ENCODE measurements at places on chromosomes 12 and 14.

DNA sequence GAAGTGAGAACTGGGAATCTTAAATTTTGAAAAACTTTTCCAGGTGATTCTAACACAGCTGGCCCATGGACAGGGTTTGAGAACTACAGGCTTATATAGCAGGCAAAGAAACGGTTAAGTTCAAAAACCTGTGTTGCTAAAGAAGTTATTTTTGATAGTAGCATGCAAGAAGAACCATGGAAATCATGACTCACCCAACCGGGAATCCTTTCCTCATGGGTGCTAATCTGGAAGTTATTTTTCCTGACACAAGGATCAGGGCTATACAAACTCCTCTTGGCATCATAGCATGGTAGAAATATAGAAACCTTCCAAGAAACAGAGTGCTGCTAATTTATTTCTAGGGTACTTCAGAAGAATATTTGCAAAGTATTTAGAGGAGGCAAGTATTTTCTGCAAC, 588.7 kb downstream of the CCER1 start:
- H3K36me3 ChIP-seq = no peaks in the 10 kb centered on the region
- H3K4me3 ChIP-seq = no peak overlapping the region
- H3K27me3 ChIP-seq = no peaks in the 10 kb centered on the region
- H3K4me1 ChIP-seq = no peaks in the 10 kb centered on the region
- no peak overlapping the region for H3K27ac ChIP-seq

DNA sequence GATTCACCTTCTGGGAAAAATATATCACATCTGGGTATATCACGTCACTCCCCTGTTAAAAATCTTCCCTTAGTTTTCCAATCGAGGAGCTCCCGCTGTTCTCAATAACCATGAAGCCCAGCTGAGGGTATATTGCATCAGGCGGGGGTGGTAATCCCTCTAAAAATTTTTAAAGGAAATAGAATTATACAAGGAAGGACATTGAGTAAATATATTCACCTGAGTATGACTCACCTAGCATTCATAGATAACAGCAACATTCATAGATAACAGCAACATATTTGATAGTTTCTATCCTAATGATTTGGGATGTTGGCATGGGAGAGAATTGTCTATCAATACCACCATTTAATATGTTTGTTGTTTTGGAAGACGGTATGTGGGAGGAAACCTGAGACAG, 473.6 kb downstream of the RMST start:
- no peaks in the 10 kb centered on the region for H3K4me1 ChIP-seq
- no peaks in the 10 kb centered on the region for H3K27me3 ChIP-seq
- no peak overlapping the region for H3K27ac ChIP-seq
- no peaks in the 10 kb centered on the region for H3K36me3 ChIP-seq
- H3K4me3 ChIP-seq = no peak overlapping the region

DNA sequence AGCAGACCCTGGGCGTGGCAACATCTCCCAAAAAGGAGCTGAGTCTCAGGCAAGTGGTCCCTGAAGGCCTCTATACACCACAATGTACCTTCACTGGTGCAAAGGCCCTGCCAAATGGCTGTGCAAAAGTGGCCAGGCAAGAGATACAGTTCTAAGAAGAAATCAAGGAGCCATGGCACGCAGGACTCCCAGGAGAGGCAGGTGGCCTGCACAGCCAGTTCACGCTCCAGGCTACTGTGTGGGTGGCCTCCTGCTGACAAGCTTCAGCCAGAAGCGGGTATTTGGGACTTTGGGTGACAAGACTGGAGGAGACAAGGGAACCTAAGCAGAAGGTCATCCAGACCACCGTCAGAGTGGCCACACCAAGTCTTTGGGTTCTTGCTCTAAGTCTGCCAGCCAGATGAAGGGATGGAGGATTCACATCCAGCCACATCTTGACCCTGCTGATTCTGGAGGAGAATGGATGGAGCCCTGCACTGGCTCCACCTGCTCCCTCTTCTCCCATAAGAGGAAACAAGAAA, 20.5 kb upstream of the ZFP36L1 start:
- no peaks in the 10 kb centered on the region for H3K36me3 ChIP-seq
- no peak overlapping the region for H3K4me3 ChIP-seq
- peaks cover 58% of the 10 kb centered on the region for H3K4me1 ChIP-seq
- H3K27ac ChIP-seq = peak overlapping the region; percentile 81
- DNase-seq = no peak
- H3K27me3 ChIP-seq = no peaks in the 10 kb centered on the region

- H3K36me3 ChIP-seq = no peaks in the 10 kb centered on the region
- H3K27me3 ChIP-seq = no peaks in the 10 kb centered on the region
- DNase-seq = no peak
- H3K4me1 ChIP-seq = no peaks in the 10 kb centered on the region
- no peak overlapping the region for H3K4me3 ChIP-seq
- H3K27ac ChIP-seq = no peak overlapping the region
Measured at GRCh38 chr12:40727774-40728483, 35.7 kb downstream of the CNTN1 start.

DNA sequence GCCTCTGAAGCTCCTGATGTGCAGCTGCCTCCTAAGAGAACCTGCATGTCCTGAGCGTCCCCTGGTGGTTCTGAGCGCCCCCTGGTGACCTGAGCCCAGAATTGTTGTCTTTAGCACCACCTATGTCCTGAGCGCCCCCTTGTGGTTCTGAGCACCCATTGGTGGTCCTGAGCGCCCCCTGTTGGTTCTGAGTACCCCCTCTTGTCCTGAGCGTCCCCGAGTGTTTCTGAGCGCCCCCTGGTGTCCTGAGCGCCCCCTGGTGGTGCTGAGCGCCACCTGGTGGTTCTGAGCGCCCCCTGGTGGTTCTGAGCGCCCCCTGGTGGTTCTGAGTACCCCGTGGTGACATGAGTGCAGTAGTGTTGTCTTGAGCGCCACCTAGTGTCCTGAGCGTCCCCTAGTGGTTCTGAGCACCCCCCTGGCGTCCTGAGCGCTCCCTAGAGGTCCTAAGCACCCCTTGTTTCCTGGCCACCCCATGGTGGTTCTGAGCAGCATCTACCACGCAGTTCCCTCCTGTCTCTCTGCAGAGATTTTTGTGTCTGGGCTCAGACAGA, 782.5 kb downstream of the TMEM121 start:
- H3K27ac ChIP-seq = no peak overlapping the region
- H3K36me3 ChIP-seq = no peaks in the 10 kb centered on the region
- no peaks in the 10 kb centered on the region for H3K27me3 ChIP-seq
- peak; percentile 79 for DNase-seq
- no peak overlapping the region for H3K4me3 ChIP-seq

GRCh38 chr14:34794941-34795340, 80.2 kb downstream of the BAZ1A start:
- H3K27ac ChIP-seq = no peak overlapping the region
- no peak overlapping the region for H3K4me3 ChIP-seq
- no peak for DNase-seq
- no peaks in the 10 kb centered on the region for H3K4me1 ChIP-seq
- peaks cover 20% of the 10 kb centered on the region for H3K36me3 ChIP-seq

DNA sequence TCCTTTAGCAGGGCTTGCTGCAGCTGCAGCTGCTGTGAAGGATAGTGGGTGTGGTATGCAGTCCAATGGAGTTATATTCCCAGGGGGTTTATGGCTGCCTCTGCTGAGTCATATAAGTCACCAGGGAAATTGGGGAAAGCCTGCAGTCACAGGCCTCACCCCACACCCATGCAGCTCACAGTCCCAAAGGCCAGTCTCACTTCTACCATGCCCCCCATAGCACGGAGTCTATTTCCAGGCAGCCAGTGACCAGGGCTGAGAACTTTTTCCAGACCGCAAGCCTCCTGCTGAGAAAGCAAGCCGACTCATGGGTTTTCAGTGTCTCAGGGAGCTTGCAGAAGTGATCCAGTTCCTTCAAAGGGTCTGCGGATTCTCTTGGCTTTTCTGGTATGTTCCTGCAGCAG, 322.4 kb upstream of the CLEC14A start:
- H3K36me3 ChIP-seq = no peaks in the 10 kb centered on the region
- DNase-seq = no peak
- H3K4me1 ChIP-seq = no peaks in the 10 kb centered on the region
- H3K4me3 ChIP-seq = no peak overlapping the region
- no peaks in the 10 kb centered on the region for H3K27me3 ChIP-seq
- no peak overlapping the region for H3K27ac ChIP-seq

- H3K4me3 ChIP-seq = no peak overlapping the region
- H3K4me1 ChIP-seq = no peaks in the 10 kb centered on the region
- no peaks in the 10 kb centered on the region for H3K36me3 ChIP-seq
- H3K27ac ChIP-seq = no peak overlapping the region
Measured at GRCh38 chr12:10182354-10183049, 3.7 kb downstream of the TMEM52B start.

- H3K4me1 ChIP-seq = peaks cover 90% of the 10 kb centered on the region
- DNase-seq = no peak
- peak overlapping the region; percentile 86 for H3K27ac ChIP-seq
- H3K36me3 ChIP-seq = no peaks in the 10 kb centered on the region
- H3K27me3 ChIP-seq = no peaks in the 10 kb centered on the region
Measured at GRCh38 chr12:122894193-122895121, 1.5 kb downstream of the VPS37B start.

- no peak for DNase-seq
- no peaks in the 10 kb centered on the region for H3K36me3 ChIP-seq
- H3K27ac ChIP-seq = no peak overlapping the region
- no peaks in the 10 kb centered on the region for H3K27me3 ChIP-seq
- H3K4me3 ChIP-seq = no peak overlapping the region
- H3K4me1 ChIP-seq = peaks cover 15% of the 10 kb centered on the region
Measured at GRCh38 chr12:45789025-45789424, 59.5 kb downstream of the ARID2 start.

DNA sequence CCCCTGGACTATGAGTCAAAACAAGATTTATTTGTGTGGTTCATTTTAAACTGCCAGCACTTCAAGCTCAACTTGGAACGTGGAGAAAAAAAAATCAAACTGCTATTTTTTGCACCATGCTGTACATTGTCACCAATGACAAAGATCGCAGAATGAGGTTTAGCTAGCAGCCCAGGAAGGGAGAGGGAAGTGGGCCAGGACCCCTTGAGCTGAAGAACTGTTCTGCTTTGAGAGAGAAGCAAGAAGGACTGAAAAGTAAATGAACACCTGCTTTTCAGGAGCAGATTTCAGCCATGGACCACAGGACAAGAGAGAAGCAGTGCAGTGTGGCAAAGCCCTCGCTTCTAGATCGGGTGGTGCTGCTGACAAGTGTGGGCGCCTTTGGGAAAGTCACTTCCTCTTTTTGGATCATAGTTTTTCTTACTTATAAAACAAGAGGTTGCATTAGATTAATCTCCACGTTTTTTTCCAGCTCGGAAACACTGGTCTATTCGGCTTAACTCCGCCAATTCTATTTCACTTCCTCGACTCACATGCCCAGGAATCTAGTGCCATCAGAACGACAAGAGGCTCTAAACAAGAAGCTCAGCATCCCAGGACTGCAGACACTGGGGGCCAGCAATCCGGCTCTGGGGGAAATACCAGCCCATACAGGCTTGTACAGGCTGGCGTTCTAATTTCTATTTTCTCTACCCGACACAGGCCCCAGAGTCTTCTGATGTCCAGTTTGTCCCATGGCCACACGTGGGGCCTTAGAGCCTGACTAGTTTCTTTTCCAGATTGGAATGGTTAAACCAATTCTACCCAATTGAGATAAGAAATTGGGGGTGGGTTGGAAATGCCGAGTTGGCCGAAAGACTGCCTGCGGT, 129.9 kb downstream of the CRACR2A start:
- no peak overlapping the region for H3K27ac ChIP-seq
- no peak for DNase-seq
- H3K36me3 ChIP-seq = peaks cover 42% of the 10 kb centered on the region
- H3K4me3 ChIP-seq = no peak overlapping the region

DNA sequence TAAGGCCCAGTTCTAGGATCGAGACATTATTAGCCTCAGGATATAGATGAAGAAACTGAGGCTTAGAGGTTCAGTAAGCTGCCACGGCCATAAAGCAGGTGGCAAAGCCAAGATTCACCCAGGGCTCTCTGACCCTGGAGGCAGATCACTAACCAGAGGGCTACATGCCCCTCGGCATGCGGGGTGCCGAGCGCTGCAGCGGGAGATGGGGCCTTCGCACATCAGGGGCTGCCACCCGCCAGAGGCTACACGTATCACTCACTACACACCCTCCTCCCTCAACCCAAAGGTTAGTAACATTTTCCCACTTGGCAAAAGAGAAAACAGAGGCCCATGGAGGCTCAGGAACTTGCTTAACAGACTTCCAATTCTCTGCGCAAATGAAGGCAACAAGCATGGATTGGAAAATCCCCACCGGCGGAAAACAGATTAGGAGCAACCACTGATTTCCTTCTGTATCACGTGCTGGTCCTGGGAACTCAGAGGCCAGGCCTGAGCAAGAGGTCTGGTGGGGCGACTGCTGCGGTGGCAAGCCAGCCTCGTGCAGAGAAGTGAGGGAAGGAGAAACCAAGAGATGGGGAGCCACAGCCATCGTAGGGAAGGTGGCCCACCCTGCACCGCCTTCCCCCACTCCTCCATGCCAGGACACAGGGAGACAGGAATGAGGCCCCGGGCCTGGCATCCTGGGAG, 6.0 kb downstream of the CCDC85C start:
- no peak for DNase-seq
- H3K27me3 ChIP-seq = no peaks in the 10 kb centered on the region
- peaks cover 50% of the 10 kb centered on the region for H3K4me1 ChIP-seq
- no peak overlapping the region for H3K4me3 ChIP-seq
- no peaks in the 10 kb centered on the region for H3K36me3 ChIP-seq
- H3K27ac ChIP-seq = no peak overlapping the region

DNA sequence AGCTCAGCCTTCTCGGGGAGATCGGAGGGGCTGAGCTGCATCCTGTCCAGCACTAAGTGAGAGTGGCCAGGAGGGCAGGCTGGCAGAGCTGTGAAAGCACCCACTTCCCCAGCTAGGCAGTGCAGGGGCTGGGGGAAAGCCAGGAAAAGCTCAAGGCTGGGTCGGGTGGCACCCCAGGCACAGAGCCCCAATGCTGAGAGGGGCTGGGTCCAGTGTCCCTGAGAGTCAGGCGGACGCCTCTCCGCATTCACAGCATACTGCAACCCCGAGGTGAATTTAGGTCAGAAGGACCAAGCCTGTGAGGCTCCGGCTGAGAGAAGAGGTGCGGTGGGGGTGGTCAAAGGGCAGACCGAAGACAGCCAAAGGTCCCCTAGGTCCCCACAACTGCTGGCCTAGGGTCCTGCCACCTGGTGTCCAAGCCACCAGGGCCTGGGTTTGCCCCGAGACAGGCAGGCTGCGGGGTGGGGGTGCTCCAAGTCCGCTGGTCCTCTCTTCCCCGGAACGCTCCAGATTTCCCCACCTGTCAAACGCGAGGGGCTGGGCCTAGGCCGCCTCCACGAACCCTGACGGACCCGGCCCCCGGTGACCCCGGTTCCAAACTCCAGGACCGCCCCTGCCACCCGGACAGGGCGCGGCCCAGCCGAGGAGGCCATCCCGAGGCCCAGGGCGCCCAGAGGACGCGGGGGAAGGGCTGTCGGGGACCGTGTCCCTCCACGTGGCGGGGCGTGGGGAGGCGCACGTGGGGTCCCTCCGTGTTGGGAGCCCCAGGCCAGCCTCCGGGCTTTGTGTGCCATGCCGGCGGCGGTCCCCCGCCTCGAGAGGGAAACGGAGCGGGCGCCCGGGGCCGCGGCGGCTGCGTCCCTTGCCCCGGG, 527 bp downstream of the CAMKK2 start:
- peak; percentile 8 for DNase-seq
- peak overlapping the region; percentile 21 for H3K4me3 ChIP-seq
- H3K27me3 ChIP-seq = no peaks in the 10 kb centered on the region
- H3K4me1 ChIP-seq = peaks cover 26% of the 10 kb centered on the region
- peak overlapping the region; percentile 66 for H3K27ac ChIP-seq

Data from CD4-positive, alpha-beta memory T cell (primary cell).